Activated CD8-positive, alpha-beta memory T cell treated with anti-CD3 and anti-CD28 coated beads for 1 hour (primary cell): ENCODE measurements at places on chromosomes 6 and 20.

DNA sequence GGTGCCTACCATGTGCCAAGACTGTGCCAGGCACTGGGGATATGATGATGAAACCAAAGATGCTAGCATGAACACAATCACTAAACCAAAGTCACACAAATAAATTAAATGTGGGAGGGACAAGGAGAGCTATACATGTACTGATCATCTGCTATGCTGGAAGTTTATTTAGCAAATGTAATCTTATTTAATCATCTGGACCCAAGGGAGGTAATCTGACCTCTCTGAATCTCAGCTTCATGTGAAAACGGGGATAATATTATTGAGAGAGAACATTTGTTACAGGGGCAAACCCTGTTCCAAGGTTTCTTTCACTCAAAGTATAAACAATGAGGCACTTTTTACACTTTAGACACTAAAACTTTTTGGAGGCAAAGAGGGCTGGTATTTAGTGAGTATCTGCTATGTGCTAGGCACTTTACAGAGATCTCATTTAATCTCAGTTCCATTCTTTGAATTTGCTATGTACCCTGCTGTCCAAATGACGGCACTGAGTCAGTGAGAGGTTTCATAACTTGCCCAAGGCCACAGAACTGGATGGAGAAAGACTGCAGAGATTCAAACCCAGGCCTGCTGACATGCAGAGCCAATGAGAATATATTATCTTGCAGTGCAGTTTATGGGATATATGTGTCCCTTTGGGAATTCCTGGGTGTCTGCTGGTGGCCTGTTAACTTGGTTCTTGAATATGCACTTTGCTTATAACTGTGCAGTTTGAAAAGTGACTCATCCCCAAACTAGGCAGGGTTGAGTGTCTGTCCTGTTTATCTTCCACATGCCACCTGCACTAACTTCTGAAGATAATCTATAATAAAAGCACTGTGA lies 3.3 kb upstream of the ASXL1 start:
- DNase-seq, result no peak

DNA sequence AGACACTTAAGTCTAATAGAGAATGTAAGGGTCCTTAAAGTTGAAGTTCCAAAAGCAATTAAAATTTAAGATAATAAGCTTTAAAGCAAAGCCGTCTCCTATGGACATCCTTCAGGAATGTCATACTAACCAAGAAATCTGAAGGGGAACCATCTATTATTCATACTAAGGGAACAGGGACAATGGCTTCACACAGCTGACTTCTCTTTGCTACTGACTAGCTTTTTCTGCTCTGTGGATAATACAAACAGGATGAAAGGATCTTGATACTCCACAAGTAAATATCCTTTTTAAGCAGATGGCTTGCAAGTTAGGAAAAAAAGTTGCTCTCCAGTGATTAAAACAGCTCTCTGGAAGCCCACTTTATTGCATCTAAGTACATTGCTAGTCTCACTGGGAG lies 178.6 kb downstream of the BACH2 start:
- no peak for DNase-seq

- no peak for DNase-seq
Measured at GRCh38 chr6:54602591-54602990, 244.0 kb upstream of the FAM83B start.

- no peak for DNase-seq
Measured at GRCh38 chr6:76162811-76163210, 90.3 kb upstream of the IMPG1 start.

DNA sequence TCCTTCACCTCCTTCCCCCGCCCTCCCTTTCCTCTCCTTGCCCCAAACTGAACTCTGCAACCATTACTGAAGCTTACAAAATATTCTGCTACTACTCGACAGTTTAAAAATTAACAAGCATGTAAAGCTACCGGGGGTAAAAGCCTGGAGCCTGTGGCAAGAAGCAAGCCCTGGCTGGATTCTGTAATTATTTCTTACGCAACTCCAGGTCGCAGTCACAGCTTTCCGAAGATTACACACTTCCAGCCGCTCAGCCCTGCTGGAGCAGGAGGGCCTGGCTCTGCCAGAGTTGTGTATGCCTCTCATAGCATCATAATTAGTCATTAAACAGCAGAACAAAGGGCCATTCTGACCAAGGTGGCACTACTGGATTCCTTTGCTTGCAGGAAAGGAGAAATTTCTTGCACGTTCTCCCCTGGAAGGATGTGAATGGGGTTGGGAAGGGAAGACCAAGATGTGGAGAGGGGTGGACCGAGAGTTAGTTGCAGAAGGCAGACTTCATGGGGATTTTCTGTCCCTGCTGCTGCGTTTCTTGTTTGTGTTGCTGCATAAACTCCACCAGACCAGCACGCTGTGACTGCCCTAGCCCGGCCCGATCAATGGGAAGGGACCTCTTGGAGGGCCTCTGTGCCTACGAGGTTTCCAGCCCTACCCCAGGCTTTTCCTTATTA lies 23.6 kb downstream of the FOXQ1 start:
- no peak for DNase-seq

GRCh38 chr6:7727086-7727945 lies 1.4 kb downstream of the BMP6 start:
- DNase-seq, result no peak

DNA sequence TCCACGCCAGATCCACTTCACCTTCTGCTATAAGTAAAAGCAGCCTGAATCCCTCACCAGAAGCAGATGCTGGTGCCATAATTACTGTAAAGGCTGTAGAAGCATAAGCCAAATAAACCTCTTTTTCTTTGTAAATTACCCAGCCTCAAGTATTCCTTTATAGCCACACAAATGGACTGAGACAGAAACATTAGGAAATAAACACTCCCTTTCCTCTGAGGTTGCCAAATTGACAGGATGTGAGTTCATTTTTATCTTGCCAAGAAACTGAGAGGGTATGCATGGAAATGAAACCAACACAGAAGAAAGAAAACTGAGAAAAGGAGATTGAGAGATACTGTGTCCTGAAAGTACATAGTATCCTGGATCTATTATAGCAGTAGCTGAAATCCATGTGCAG lies 481.2 kb downstream of the HAO1 start:
- no peak for DNase-seq

DNA sequence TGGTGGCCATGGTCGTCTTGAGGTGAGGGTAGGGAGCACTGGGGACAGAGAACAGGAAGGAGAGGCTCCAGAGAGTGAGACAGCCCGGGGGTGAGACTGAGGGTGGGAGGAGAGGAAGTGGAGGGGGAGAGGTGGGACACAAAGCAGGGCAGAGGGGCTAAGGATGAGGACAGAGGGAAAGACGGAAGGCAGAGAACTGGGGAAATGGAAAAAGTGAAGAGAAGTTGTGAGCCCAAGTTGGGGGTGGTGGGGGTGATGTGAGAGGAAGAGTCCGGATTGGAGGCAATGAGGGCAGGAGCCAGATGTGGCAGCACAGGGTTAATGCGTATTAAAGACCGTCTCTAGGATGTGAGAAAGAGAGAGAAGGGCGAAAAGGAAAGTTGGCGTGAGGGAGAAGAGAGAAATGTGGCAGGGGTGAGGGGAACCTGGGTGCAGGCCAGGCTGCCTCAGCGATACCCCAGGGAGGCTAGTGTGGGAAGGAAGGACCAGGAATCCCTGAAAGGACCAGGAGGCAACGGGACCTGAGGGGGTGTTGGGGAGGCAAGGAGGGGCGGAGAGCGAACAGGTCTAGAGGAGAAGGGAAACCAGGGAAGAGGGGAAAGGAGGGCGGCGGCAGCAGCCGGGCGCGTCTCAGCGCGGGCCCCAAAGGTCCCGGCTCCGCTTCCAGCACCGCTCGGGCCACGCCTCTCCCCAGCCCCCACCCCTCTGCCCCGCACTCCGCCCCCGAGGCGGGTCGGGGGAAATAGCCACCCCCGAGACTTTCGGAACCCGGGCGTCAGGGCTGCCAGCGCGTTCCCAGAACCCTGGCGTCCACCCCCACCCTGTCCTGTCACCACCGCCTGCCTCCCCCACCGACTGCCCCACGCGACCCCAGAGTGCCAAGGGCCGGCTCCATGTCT lies at the start of gene PPP1R18:
PPP1R18 (minus strand) TSS at position 637 of the 899 bp plus-strand sequence; CDS start at position 10, 627 bp downstream.
- DNase-seq, result peak; percentile 77

- no peak for DNase-seq
Measured at GRCh38 chr20:4805663-4806449, 84.1 kb downstream of the PRND start.

GRCh38 chr6:95120984-95121383 lies 456.4 kb upstream of the MANEA start:
- no peak for DNase-seq

- no peak for DNase-seq
Measured at GRCh38 chr6:44723439-44724197, 336.1 kb downstream of the CDC5L start.

DNA sequence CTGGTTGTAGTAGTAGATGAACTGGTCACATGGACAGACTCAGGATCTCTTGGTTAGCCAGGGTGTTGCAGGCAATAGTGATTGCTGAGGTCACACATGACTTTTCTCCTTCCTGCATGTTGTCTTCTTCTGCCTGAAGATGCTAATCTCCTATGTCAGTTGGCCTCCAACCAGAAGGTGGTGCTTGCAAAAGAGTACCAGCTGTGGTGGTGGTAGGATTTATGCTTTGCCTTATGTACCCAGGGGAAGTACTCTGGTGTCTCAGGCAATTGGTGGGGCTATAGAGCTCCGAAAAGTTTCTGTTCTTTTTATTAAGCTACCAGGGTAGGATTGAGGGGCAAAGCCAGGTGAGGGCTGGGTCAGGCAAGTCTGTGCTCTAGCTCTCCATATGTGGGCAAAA lies 98.5 kb downstream of the CARMIL1 start:
- DNase-seq, result no peak

GRCh38 chr6:120873125-120873865 lies 461.0 kb downstream of the TBC1D32 start:
- no peak for DNase-seq

GRCh38 chr20:53072923-53073579 lies 100.9 kb downstream of the TSHZ2 start:
- DNase-seq, result no peak

DNA sequence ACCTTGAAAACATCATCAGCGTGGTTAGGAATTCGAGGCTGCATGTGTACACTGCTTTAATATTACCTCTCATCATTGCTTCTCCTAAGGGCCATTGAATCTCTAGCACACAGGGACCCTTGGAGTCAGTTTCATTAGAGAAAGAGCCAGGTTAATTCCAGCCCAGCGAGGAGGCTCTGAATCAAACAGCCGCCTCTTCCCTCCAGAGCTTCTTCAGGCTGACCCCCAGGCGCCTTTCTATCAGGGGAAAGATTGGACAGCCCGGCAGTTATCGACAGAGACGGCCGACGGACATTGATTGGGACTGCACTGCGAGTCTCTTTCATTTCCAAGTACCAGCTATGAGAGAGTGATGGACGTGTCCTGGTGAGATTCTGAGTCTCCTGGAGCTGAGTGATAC lies 159.2 kb downstream of the ANKRD60 start:
- no peak for DNase-seq

DNA sequence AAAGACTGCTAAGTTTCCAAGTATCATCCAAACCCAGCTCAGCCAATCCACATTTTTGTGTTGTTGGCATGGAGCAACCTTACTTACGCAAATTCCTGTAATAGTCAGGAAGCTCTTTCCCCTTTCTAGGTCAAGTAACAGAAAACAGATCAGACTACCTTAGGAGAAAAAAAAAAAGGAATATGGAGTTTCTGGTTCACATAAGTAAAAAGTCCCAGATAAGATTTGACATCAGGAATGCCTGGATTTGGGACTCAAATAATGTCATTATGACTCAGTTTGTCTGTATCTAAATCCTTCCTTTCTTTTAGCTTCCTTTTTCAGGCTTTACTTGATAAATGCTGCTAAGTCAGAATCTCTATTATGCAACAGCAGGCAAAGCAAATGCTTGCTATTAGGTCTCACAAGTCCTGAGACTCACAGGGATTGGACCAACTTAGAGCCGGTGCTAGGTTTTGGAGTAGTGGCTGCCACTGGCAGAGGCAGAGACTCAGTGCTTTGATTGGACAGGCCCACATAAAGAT lies 44.5 kb downstream of the NCOA7 start:
- no peak for DNase-seq
